GM23248 (cell line): ENCODE measurements at places on chromosomes 1 and 21. TPM values are rescaled to one million over a fixed set of nuclear protein-coding genes. Genes with fewer than 3 reads are reported as not detected.

- DNase-seq = no peak
Observed at GRCh38 chr1:41720861-41721410, 197.8 kb downstream of the HIVEP3 start.

DNA sequence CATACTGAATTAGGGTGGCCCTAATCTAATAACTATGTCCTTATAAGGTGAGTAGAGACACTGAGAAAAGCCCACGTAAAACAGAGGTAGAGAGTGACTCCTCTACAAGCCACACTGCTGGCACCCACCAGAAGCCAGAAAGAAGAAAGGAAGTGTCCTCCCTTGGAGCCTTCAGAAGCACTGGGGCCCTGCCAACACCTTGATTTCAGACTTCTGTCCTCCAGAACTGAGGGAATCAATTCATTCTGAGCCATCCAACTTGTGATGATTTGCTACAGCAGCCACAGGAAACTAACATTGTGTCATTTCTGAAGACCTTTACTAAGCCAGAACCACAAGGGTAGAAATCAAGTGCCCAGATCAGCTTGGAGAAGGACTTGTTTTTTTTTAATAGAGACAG lies 15.0 kb downstream of the GNB1 start:
- peak; percentile 31 for DNase-seq

GRCh38 chr1:26081267-26082019 lies 14.0 kb upstream of the TRIM63 start:
- no peak for DNase-seq

DNA sequence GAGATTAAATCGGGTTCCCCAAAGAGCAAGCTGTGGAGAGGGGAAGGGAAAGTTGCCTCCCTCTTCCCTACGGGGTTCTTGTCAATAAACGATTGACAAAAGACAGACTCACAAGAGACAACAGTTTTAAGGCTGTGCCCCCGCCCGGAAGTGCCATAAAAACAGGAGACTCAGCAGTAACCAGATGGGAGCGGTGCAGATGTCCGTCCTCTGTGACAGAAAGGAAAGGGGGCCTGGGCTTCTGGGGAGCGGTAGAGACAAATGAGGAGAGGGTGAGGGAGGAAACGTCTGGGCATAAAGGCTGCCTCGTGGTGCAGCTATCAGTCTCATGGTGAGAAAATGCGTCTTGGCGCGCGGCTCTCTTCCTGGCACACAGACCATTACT lies 5.9 kb downstream of the TP73 start:
- DNase-seq = no peak

GRCh38 chr1:34083974-34084373 lies 81.1 kb downstream of the CSMD2 start:
- DNase-seq = no peak

- DNase-seq = no peak
Observed at GRCh38 chr1:61208831-61209230, 126.5 kb downstream of the NFIA start.

DNA sequence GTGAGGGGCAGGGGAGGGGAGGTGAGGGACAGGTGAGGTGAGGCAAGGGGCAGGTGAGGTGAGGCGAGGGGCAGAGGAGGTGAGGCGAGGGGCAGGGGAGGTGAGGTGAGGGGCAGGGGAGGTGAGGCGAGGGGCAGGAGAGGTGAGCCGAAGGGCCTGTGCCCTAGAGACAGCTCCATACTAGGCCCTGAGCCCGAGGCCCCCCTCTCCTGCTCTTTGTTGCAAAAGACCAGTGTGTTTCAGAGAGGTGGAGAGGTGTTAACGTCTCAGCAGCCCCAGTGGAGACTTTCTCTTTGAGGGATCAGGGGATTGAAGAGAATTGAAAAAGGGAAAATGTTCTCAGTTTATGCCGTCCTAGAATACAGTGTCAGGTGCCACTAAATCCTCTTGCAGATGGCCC lies 44.2 kb downstream of the EPHB2 start:
- DNase-seq = no peak

Gene DYNLT4
- total RNA-seq = not detected in 2 replicates

- no peak for DNase-seq
Observed at GRCh38 chr21:15051644-15052458, 12.9 kb downstream of the NRIP1 start.

DNA sequence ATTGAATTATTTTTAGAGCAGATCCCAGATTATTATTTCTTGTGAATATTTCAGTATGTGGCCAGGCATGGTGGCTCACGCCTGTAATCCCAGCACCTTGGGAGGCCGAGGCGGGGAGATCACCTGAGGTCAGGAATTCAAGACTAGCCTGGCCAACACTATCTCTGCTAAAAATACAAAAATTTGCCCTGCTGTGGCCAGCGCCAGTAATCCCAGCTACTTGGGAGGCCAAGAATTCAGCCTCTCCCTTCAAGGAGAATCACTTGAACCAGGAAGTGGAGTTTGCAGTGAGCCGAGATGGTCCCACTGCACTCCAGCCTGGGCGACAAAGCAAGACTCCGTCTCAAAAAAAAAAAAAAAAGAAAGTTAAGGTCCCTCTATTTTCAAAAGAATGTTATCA lies 4.3 kb downstream of the OSBPL9 start:
- no peak for DNase-seq

DNA sequence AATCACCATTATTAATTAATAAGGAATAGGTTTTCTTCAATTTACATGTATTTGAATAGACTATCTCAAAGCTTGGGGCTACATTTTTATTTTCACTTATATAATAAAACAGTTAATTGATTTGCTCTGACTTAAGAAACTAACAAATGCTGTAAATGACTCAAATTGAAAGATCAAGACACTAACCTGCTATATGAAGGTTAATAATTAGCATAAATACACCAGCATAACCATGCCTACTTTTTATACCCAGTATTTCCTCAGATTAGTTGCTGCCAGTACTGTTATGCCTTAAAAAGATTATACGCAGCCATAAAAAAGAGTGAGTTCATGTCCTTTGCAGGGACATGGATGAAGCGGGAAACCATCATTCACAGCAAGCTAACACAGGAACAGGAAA lies 1545.1 kb downstream of the AMY1C start:
- DNase-seq = no peak

Gene WNT2B
- total RNA-seq = 0.13 and 2.1 TPM in 2 replicates

Gene NHLH1
- total RNA-seq = not detected in 2 replicates

GRCh38 chr1:184770181-184770979 lies 15.7 kb upstream of the EDEM3 start:
- DNase-seq = no peak

Gene C8A
- not detected in 2 replicates for total RNA-seq

- DNase-seq = peak; percentile 28
Observed at GRCh38 chr1:154223621-154224020, 2.9 kb downstream of the UBAP2L start.

DNA sequence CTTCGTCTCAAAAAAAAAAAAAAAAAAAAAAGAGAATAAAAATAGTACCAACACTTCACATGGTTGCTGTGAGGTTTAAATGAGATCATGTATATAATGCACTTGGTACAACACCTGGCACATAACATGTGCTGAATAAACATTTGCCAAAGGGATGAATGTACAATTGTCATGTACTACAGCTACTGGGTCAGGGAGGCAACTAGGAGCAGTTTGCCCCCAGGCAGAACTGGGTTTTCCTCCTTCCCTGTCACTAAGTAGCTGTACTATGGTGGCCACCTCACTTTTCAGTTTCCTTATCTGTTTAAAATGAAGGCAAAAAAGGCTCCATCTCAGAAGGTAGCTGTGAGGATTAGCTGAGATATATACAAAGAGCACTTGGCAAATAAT lies 11.5 kb downstream of the AK2 start:
- no peak for DNase-seq

Gene RHBDL2
- 0.22 TPM in 1 of 2 replicates, not detected in the other for total RNA-seq

Gene OLFML3
- total RNA-seq = 156 and 168 TPM in 2 replicates

Gene GJA8
- total RNA-seq = not detected in 2 replicates

- DNase-seq = no peak
Observed at GRCh38 chr1:186578325-186579016, 101.8 kb downstream of the PTGS2 start.

Gene IL20
- 0.25 TPM in 1 of 2 replicates, not detected in the other for total RNA-seq

Gene SAMSN1
- total RNA-seq = not detected in 2 replicates

DNA sequence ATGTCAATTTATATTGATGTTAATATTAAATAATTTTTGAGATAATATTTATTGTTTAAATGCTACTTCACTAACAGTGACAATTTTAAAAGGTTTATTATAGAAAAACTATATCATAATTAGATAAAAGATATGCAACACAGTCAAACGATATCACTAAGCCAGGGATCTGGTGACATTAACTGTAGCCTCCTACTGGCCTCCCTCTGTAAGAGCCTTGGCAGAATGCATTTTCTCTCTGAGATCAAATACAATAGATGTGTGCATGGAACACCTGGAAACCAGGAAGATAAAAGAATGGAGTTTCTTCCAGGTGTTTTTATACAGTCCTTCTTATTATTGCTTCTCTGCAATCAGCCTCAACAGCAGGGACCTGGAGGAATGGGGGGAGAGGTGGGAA lies 1762.1 kb downstream of the BRINP3 start:
- no peak for DNase-seq

GRCh38 chr1:212607206-212607912 lies 1.2 kb upstream of the ATF3 start:
- no peak for DNase-seq

DNA sequence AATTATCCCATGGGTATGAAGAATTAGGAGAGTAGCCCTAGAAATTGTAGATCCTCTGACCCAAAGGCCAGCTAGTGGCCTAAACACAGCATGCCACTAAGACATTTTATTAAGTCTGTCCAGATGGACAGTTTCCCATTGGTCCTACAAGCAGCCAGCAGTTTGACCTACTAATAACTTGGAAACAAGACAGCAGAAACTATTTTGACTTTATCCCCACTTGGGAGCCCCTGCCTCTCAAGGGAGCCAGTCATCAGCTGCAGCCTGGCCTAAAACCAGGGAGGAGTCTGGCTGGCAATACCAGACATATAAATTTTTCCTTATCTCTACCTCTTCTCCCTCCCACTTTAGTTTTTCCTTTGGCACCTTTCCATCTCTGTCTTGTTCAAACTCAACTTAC lies 222.6 kb upstream of the KCTD3 start:
- no peak for DNase-seq

- no peak for DNase-seq
Observed at GRCh38 chr1:12208271-12208670, 21.6 kb upstream of the VPS13D start.

DNA sequence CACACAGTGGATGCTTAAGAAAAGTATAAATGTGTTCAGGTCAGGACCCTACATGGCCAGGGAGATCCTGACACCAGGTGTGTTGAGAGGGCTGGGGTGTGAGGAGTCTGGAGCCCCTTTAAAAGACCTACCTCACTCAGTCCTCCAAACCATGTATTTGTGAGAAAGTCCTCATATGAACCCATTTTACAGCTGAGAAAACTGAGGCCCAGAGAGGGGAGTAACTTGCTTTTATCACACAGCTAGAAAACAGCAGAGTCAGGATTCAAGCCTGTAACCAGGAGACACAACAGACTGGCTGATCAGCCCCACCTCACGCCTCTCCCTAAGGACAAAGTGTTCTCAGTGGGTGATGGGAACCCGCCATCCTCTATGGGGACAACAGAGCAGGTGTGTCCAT lies 706.7 kb downstream of the PTPRU start:
- no peak for DNase-seq

Gene KMO
- not detected in 2 replicates for total RNA-seq

Gene LMOD1
- total RNA-seq = 7.8 and 8.9 TPM in 2 replicates

Gene RPS6KA1
- 0.38 and 1.7 TPM in 2 replicates for total RNA-seq

DNA sequence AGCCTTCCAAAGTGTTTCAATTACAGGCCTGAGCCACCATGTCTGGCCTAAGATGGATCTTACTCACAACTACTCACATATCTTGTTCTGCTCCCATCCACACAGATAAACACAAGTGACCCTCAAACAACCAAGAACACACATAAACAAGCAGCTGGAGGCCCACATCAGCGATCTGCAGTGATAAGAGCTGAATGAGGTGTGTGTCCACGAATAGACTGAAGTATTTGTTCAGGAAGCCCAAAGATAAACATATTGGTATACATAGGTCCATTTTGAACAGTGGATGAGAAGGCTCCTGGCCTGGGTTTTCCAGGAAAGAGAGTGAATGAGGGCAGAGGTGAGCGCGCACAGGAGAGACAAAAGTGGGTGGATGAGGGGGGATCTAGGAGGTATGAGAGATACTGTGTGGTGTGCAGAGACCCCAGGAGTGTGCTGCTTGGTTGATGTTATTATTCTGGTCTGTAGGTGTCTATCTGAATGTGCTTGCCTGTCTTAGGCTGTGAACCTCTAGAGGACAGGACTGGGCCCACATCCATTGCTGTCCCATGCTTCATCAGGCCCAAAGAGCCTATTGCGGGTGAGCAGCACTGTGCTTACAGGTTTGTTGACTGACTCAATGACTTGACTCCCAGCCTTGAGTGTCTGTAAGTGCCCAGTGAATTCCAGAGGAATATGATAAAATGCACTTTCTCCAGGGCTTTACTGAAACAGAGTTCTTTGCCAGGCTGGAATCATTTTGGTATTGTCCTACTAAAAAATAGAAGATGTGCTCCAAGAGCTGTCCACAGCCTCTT lies 79.9 kb upstream of the ATP1A1 start:
- no peak for DNase-seq

DNA sequence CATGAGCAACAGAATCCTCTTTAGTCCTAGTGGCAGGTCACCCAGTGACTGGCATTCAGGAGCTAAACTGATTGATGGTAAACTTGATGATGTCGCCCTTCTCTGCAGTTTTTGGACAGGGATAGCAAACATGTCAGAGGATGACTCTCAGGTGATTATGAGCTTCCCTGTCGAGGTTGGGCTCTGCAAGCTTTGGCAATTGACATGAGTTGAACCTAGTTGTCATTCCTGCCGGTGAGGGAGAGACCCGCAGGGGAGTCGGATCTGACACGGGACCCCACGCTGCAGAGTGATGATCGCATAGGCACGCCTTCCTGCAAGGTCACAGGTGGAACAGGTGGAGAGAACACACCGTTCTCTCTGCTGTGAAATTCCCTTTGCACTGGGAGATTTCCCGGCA lies 438.0 kb upstream of the VAMP3 start:
- DNase-seq = no peak

- DNase-seq = peak; percentile 88
Observed at GRCh38 chr1:112722601-112723510, 7.7 kb upstream of the PPM1J start.

Gene LYSMD1
- 7.1 and 11.5 TPM in 2 replicates for total RNA-seq

DNA sequence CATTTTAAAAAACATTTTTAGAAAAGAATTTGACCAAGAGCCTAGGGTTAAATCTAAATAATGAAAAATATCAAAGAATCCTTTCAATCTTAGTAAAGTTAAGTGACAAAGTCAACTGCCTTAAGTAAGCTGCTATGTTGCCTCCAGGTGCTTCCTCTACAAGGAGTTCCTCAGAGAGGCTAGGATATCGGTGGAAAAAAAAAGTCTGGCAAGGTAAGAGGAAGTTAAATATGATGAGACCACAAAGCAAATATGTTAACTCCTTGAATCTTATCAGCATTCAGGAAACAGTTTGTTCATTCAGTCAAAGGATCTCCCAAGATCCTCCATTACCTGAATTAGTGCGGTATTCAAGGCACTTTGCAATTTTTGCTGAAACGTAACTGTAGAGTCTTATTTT lies 563.5 kb downstream of the PTPRC start:
- DNase-seq = no peak

DNA sequence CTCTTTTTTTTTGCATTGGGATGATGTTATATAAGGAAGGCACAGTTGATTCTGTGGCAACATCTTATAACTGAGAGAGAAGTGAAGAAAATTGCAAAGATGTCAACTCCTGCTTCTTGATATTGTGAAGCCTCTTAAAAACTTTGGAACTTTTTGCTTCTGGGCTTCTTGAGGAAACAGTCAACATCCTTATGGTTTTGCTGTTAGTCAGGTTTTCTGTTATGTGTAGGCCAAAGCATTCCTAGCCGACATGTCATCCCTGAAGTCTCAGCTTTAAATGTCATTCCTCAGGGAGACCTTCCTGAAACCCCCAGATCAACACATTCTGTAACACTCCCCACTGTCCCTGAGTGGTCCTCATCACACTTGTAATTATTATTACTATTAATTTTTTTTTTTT lies 12.6 kb downstream of the FALEC start:
- peak; percentile 92 for DNase-seq
